ENCODE measurements at places on chromosomes 7 and 10. TPM values are rescaled to one million over a fixed set of nuclear protein-coding genes. Genes with fewer than 3 reads are reported as not detected.

- H3K4me3 ChIP-seq = no peak overlapping the region
- no peak for DNase-seq
- no peak overlapping the region for H3K27ac ChIP-seq
- H3K4me1 ChIP-seq = no peaks in the 10 kb centered on the region
- no peaks in the 10 kb centered on the region for H3K36me3 ChIP-seq
Measured at GRCh38 chr7:121103086-121103485, 114.6 kb downstream of the CPED1 start.

DNA sequence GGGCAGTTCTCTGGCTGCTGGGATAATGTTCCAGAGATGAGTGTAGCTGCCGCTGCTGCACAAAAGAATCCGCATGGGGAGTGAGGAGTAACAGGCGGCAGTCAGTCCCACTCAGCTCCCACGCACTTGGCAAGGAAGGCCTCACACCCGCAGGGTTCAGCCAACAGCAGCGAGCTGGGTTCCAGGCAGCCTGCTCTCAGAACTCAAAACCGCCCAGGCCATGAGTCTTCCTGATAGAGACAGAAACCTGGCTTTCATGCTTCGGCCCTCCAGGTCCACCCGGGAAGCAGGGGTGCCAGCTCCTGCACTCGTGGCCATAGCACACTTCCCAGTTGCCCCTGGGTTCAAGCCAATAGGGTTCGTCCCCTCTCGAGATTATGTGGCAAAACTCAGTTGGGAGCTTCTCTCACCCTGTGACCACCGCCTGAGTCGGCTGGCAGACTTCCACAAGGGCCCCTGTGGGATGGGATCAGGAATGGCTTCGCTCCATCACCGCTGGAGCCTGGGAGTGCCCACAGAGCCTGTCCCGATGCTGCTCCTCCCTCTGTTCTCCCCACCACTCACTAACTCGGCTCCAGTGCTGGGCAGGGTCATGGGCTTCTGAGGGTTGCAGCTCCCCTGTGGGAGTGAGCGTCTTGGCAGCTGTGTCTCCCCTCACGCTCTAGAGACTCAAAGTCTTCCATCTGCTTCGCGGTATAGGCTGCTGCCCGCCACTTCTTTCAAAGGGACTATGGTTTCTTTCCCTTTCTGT, 20.6 kb downstream of the CLRN3 start:
- H3K4me1 ChIP-seq = peaks cover 13% of the 10 kb centered on the region
- no peaks in the 10 kb centered on the region for H3K36me3 ChIP-seq
- no peak overlapping the region for H3K4me3 ChIP-seq
- H3K27me3 ChIP-seq = no peaks in the 10 kb centered on the region

DNA sequence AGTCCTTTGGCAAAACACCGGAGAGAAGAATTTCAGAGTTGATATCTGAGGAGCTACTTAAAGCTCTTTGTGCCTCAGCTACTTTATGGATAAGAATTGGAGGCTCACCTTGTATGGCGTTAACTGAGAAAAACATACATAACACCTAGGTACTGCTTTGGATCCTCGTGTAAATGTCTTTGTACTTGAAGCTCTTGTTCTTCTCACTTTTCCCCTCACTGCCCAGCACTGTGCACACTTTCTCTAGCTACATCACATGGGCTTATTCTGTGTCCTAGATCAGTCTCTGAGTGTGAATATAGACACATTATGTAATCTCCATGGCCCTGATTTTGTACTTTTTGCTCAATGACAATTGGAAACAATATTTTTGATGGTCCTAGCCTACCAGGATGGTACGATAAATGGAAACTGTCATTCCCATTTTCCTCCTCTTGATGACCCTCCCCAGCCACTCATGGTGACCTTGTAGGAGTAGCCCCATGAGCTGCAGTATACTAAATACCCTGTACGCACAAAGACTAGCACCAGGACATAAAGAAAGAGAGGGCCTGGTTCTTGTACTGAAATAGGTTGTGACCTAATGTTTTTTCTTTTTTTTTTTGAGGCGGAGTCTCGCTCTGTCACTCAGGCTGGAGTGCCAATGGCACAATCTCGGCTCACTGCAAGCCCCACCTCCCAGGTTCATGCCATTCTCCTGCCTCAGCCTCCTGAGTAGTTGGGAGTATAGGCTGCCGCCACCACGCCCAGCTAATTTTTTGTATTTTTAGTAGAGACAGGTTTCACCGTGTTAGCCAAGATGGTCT, 22.1 kb downstream of the STAMBPL1 start:
- H3K4me3 ChIP-seq = no peak overlapping the region
- no peak overlapping the region for H3K27ac ChIP-seq
- H3K4me1 ChIP-seq = no peaks in the 10 kb centered on the region
- no peak for DNase-seq

- no peak overlapping the region for H3K27ac ChIP-seq
- H3K27me3 ChIP-seq = no peaks in the 10 kb centered on the region
- DNase-seq = no peak
- H3K4me3 ChIP-seq = no peak overlapping the region
- H3K36me3 ChIP-seq = no peaks in the 10 kb centered on the region
Measured at GRCh38 chr7:103011650-103012049, 62.9 kb downstream of the FBXL13 start.

DNA sequence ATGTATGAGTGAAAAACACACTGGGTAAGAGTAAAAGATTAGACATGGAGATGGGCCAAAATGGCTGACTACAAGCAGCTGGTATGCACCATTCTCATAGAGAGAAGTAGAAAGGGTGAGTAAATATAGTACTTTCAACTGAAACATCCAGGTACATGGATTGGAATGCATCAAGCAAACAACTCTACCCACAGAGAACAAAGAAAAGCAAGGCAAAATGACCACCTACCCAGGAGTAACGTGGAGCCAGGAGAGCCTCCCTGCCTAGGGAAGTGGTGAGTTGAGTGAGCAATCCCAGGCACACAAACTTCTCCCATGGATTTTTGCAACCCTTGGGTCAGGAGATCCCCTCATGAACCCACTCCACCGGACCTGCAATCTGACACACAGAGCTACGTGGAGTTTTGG, 212.8 kb downstream of the PTN start:
- H3K4me3 ChIP-seq = no peak overlapping the region
- DNase-seq = no peak
- no peaks in the 10 kb centered on the region for H3K4me1 ChIP-seq
- H3K27ac ChIP-seq = no peak overlapping the region
- no peaks in the 10 kb centered on the region for H3K36me3 ChIP-seq

- peaks cover 8% of the 10 kb centered on the region for H3K4me1 ChIP-seq
- no peak overlapping the region for H3K27ac ChIP-seq
Measured at GRCh38 chr10:71554671-71555070, 158.0 kb downstream of the CDH23 start.

DNA sequence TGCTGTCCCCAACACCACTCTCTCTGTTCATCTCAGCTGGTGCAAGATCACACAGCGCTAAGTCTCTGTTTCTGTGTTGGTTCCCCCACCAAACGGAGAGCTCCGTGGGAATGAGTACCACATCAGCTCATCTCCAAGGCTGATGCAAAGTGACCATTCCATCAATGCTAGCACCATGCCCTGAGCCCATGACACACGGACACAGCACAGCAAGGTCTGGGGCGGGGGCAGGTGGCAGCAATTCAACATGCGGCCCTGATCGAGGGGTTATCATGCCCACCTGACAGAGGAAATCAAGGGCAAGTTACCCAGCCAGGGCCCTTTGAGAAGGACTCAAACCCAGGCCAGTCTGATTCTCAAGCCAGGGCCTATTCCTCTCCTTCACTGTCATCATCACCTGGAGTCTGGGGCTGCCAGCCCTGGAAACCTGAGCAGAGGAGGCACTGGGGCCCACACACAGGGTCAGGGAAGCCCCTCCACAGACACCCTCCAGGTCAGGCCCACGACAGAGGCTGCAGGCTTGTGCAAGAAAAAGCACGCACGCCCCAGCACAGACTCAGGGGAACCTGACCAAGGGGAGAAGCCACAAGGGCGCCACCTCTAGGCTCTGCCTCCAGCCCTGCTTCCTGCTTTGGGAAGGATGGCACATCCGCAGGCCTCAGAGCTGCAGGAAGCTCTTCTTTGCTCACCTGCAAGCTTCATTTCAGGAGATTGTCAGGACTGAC, 74.8 kb downstream of the GRID1 start:
- no peak for DNase-seq
- H3K4me3 ChIP-seq = no peak overlapping the region
- H3K36me3 ChIP-seq = no peaks in the 10 kb centered on the region
- no peaks in the 10 kb centered on the region for H3K27me3 ChIP-seq

DNA sequence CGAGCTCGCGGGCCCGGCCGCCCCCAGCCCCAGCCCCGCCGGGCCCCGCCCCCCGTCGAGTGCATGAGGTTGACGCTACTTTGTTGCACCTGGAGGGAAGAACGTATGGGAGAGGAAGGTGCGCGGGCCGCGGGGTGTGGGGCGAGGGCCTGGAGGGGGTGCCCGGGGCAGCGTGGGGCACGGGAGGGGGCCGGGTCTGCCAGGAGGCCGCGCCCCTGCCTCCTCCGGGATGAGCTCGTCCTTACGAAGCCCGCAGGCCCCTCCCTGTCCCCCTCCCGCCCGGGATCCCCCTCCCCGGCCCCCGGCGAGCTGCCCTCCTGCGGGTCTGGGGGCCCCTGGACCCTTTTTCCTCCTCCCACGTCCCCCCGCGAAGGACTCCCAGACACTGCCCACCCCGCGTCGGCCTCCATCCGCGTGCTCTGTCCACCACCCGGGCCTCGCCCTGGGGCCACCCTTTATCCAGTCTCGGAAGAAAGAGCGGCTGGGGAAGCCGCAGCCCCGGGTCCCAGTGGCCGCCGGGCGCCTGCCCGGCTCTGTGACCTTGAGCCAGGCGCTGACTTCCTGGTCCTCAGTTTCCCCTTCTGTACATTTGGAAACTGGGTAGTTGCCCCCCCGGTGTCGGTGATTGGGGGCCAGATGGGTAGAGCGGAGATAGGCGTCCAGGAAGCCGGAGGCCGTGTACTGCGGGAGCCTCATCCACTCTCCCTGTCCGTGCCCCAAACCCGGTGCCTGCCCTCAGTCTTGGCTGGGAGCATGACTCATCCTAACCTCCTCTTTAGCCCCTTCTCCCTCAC, 521 bp downstream of the LIMK1 start:
- H3K27me3 ChIP-seq = no peaks in the 10 kb centered on the region
- peaks cover 37% of the 10 kb centered on the region for H3K36me3 ChIP-seq
- DNase-seq = peak; percentile 63
- H3K4me3 ChIP-seq = peak overlapping the region; percentile 56

DNA sequence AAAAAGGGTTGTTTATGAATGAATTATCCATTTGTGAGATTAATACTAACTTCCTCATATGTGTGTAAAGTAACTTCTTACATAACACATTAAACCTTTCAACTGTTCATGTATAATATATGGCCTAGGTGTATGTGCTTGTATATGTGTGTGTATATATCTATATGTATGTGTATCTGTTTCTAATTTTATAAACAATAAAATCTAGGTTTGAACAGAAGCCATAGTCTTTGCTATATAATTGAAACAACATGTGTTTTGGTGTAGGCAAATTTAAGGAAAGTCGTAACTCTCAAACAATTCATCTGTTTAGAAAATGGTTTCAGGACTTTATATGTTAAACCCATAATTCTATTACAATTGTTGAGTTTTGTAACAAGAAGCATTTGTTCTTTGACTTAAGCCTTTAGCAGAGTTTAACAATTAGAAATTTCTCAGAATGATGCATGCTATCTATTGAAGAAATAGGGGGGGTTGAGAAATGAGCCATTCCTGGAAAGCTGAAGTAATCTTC, 103.3 kb downstream of the BBS9 start:
- H3K4me3 ChIP-seq = no peak overlapping the region
- no peak for DNase-seq
- no peak overlapping the region for H3K27ac ChIP-seq
- no peaks in the 10 kb centered on the region for H3K4me1 ChIP-seq
- H3K27me3 ChIP-seq = no peaks in the 10 kb centered on the region

DNA sequence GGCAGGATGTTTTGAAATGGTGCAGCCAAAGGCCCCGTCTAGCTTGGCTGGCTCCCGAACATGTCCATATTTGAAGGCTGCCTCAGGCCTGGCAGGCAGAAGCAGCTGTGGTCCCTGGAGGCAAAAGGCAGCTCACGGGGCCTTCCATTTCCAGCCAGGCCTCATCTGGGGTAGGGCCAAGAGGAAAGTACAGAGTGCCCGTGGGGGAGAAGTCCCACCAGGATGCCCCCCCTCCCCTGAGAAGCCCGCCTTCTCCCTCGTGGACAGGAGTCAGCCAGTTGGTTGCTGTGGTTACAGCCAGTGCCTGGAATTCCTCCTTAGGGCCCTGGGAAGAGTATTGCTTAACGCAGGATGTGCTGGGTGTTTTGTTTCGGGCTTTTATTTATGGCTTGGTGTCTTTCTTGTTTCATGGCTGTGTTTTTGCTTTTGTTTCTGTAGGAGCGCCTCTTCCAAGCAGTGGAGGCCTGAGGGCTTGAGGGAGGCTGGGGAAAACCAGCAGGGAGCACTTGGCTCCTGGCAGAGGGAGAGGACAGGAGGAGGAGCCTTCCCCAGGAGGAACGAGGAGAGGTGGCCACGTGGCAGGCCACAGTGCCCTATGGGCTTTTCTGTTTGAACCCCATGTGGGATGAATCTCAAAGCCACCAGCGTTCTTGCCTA, 45.4 kb downstream of the CHST3 start:
- H3K4me1 ChIP-seq = peaks cover 89% of the 10 kb centered on the region
- no peaks in the 10 kb centered on the region for H3K27me3 ChIP-seq
- peak overlapping the region; percentile 84 for H3K27ac ChIP-seq

DNA sequence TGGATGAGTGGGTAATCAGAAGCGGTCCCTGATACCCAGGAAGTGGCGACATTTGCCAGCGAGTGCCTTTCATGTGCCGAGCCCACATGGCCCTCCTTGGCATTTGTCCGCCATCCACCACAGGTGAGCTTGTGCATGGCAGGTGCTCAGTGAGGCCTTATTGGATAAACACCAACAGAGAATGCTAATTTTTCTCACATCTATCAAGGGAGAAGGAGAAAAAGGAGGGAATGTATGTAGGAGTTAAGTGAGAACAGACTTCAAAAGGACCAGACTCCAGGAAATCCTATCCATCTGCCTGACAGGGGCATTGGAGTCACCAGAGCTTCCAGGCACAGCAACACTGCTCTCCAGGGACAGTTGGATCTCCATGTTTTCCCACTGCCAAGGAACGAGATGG, 143.5 kb upstream of the ZMIZ1 start:
- no peak for DNase-seq
- H3K36me3 ChIP-seq = no peaks in the 10 kb centered on the region
- no peak overlapping the region for H3K27ac ChIP-seq
- no peak overlapping the region for H3K4me3 ChIP-seq
- peaks cover 30% of the 10 kb centered on the region for H3K4me1 ChIP-seq

GRCh38 chr10:103921750-103922195, 3.8 kb upstream of the STN1 start:
- H3K27ac ChIP-seq = no peak overlapping the region
- no peak for DNase-seq
- H3K27me3 ChIP-seq = no peaks in the 10 kb centered on the region
- no peaks in the 10 kb centered on the region for H3K36me3 ChIP-seq
- H3K4me1 ChIP-seq = peaks cover 10% of the 10 kb centered on the region

DNA sequence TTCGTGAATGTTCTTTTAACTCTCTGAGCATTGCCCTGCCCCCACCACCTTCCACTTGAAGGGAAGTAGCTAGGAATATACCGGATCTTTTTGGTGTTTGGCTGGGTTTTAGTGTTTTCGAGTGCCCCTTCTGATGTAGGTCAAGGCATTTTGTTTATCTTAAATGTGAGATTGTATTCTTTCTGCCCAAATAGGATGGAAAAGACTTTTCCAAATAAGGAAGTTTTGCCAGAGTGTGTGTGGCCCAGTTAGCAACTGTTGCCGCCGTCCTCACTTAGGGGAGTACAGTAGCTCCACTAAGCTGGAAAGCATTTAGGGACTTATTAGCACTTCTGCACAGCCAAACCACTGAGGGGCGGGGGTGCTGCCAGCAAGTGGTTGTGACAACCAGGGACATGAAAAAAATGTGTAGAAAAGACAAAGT, 29.8 kb upstream of the VCL start:
- peaks cover 18% of the 10 kb centered on the region for H3K4me1 ChIP-seq
- H3K27me3 ChIP-seq = no peaks in the 10 kb centered on the region
- DNase-seq = no peak

The FAM237B gene
- not detected for total RNA-seq

The GIMAP8 gene
- total RNA-seq = 4.7 TPM

The TMEM225B gene
- 1.4 TPM for total RNA-seq

The DNTT gene
- 0.11 TPM for total RNA-seq

The OR2A5 gene
- total RNA-seq = not detected

Measured in spinal cord (tissue), 10 donors.